Inflammatory macrophage (primary cell): ENCODE measurements at places on chromosomes 5 and 9.

- DNase-seq: no peak
Observed at GRCh38 chr5:1462358-1462757, 17.1 kb upstream of the SLC6A3 start.

- no peak for DNase-seq
Observed at GRCh38 chr5:112917453-112917995, 4.5 kb downstream of the REEP5 start.

- DNase-seq: no peak
Observed at GRCh38 chr5:78060421-78060820, 234.1 kb downstream of the AP3B1 start.

DNA sequence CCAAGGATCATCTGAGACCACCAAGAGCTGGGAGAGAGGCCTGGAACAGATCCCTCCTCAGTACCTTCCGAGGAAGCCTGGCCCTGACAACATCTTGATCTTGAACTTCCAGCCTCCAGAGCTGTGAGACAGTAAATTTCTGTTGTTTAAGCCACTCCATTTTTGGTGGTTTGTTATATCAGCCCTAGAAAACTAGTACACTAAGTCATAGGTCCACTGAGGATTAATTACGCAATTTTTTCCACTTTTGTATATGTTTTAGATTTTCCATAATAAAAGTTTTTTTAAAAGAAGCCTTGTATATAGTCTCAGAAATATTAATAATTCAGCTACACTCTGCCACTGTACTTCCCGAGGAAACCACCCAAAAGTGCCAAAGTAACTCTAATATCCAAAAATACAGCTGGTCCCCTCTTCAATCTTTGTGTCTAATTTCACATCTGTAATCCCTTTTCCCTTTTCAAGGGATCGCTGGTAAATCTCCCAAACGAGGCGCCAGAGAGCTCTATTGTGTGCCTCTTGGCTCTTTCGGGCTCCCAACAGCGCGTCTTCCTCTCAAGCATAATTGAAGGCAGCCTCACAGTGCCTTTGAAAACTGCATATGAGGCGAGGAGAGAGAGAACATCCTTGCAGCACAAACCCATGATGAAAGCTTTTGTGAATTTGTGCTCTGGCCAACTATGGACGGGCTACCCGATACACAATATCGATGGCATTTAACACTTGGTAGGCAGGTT is 32.7 kb downstream of the PRUNE2 start:
- DNase-seq: no peak

GRCh38 chr9:17611917-17612316 is 33.1 kb downstream of the SH3GL2 start:
- DNase-seq: no peak

DNA sequence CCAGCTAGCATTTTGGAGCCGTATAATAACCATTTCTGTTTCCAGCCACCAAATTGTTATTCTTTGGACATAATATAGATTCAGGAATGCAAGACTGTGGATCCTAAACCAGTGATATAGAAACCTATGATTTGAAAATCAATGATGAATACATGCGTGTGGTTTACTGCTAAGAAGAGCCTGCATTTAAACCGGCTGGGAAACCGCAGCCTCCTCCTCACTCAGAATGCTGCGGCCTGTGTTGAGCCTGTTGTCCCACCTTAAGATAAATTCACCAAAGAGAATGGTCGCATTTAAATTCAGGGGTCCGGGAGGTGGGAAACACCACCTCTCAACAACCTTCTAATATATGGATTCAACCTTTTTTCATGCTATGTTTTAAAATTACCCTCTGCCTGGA is 148.0 kb downstream of the MEF2C start:
- DNase-seq: no peak

DNA sequence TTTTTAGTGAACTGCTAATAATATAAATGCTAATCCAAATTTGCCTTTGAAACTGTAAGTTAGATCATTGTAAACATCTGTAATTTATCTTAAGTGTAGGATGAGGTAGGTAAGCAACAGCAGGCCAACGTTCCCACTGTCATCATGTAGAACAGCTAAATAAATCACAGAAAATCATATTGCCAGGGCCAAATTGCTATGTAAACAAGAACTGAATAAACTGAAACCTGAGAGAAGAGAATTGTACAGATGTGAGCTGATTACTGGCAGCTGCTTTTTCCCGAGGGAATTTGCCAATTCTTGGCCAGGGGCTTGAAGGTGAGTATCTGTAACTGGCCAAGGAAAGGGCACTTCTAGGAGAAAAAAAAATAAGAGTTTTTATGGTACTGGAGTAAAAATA is 97.6 kb downstream of the CDH10 start:
- DNase-seq: no peak

- no peak for DNase-seq
Observed at GRCh38 chr5:59171131-59171530, 588.3 kb downstream of the RAB3C start.

DNA sequence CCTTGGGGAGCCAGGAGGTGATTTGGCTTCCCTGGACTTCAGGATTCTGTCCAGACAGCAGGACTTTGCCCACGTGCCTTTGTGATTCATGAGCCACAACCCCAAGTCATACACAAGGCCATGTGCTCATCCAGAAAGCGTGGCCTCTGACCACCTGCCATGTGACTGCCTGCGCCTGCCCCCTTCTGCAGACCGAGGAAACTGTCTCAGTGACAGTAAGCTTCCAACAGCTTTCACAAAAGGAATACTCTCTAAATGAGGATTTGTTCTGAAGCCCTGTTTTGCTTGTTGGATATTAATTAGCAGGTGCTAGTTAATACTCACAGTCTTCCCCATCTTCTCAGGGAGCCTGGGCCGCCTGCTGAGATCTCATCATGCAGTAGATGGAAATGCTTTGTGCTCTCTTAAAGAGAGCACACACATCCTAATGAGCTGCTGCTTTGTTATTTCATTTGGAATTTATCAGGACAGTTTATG is 36.9 kb upstream of the ANGPTL2 start:
- peak; percentile 52 for DNase-seq

DNA sequence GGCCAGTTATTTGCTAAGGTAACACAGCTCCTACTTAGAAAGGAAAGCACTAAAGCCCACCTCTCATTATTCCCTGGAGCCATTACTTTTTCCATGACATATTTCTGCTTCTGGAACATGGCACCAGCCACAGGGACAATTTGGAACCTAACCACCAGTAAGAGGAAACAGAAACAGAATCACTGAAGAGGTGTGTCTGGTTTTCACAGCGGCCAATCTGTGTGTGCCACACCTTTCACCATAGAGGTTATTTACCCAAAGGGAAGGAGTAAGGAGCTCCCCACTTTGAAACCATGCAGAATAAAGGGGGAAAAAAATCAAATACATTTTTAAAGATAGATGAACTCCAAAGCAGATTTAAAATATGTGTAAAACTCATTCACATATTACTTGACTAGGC is 21.1 kb downstream of the PRUNE2 start:
- DNase-seq: no peak

DNA sequence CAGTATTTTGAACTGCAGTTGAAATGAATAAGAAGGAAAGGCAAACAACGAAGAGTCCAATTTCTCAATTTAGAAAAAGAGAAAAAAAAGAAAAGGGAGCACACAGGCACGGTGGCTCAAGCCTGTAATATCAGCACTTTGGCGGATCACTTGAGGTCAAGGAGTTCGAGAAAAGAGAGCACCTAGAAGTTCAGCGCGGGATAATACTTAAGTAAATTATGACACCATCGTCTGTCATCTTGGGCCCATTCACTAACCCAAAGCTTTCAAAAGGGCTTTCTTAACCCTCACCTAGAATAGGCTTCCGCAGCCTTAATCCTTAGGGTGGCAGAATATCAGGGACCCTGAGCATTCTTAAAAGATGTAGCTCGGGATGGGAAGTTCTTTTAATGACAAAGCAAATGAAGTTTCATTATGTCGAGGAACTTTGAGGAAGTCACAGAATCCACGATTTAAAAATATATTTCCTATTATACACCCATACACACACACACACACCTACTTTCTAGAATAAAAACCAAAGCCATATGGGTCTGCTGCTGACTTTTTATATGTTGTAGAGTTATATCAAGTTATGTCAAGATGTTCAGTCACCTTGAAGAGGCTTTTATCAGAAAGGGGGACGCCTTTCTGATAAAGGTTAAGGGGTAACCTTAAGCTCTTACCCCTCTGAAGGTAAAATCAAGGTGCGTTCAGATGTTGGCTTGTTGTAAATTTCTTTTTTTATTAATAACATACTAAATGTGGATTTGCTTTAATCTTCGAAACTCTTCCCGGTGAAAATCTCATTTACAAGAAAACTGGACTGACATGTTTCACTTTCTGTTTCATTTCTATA is 602 bp upstream of the CD274 start:
- peak; percentile 42 for DNase-seq

GRCh38 chr5:75053054-75053303 is 621 bp upstream of the GCNT4 start:
- DNase-seq: no peak

DNA sequence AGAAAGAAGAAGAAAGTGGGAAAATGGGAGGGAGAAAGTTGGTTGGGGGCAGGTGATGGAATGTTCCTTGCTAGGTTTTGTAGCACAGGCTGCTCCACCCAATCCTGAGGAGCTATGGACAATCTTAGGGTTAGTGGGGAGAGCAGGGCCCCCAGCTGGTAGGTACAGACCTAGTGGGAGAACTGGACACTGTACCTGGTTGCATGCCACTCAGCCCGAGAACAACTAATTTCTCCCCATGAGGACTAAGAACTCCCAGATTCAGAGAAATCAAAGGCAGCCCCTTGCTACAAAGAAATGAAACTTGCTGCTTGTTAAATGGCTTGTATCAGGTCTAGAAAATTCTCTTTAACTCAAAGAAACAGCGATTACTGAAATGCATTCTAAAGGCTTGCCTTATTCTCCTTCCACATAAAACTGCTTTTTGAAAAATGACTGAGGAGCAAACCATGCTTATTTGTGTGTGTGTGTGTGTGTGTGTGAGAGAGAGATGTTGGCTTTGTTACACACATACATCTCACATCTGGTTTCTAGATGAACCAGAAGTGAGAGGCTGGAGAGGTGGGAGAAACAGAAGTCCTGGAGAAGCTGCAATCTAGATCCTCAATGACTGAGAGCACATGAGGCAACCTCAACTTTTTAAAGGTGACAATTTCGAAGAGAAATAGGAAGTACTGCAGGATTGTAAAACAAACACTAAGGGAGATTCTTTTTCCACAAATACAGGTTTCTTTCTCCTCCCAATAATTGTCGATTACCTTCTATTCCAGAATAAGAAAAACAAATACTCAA is 28.9 kb downstream of the FYB1 start:
- peak; percentile 79 for DNase-seq

GRCh38 chr5:175819090-175819425 is 52.3 kb upstream of the CPLX2 start:
- no peak for DNase-seq

DNA sequence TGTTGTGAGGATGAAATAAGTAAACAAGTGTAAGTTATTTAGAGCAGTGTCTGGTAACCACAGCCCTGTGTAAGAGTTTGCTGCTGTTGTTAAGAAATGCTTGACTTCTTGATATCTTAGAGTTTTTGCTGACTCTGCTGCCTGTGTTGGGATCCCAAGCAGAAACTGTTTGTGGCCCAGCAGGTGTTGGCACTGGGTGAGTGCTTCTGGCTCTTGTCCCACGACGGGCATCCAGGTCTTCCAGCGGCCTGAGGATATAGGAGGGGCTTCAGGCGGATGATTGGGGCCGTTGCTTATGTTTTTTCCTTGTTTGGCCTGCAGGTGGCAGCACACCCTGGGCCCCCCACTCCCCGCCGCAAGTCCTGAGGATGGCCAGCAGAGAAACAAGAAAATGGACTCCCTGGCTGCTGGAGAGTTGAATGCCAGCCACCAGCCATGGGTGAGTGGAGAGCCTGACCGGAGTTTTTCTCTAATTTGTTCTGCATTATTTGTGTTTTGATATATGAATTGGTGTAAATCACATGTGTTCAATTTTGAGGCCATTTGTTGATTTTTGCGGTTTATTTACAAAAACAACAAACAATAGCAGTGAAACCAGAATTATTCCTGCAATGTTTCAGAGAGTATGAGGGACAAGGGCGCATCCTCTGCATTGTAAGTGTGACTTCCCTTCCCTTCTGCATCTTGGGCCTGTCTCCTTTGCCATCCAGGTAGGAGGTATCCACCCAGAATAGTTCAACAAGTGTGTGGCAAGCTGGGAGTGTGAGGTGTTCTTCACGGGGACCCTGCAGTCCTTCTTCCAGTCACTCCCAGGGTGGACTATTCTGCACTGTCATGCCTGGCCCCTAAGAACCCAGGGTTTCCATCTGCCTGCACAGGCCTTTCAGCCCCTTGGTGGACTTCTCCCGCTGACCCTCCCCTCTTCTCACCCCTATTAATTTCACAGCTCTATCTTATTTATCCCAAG is 50.3 kb downstream of the SLC22A5 start:
- peak; percentile 72 for DNase-seq

DNA sequence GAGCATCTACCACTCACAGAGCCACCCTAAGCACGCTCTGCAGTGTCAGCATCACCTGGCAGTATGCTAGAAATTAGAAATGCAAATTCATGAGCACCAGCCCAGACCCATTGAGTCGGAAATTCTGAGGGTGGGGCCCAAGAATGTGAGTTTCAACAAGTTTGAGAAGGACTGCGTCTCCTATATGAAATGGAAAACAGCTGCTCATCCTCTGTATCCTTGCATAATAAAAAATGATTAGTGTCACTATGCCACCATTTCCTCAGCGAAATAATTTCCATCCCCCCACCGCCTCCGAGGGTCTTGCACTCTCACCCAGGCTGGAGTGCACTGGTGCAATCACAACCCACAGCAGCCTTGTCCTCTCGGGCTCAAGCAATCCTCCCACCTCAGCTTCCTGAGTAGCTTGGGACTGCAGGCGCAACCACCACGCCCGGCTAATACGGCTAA is 1.3 kb upstream of the IQGAP2 start:
- DNase-seq: peak; percentile 90

GRCh38 chr5:64864171-64864570 is 95.4 kb downstream of the CWC27 start:
- no peak for DNase-seq

- no peak for DNase-seq
Observed at GRCh38 chr5:100860407-100860806, 42.7 kb downstream of the ST8SIA4 start.

GRCh38 chr9:125262294-125262991 is 817 bp downstream of the GAPVD1 start:
- DNase-seq: no peak

GRCh38 chr5:179824745-179825112 is 4.0 kb downstream of the SQSTM1 start:
- DNase-seq: no peak

GRCh38 chr5:173793648-173794548 is 94.3 kb upstream of the CPEB4 start:
- no peak for DNase-seq

DNA sequence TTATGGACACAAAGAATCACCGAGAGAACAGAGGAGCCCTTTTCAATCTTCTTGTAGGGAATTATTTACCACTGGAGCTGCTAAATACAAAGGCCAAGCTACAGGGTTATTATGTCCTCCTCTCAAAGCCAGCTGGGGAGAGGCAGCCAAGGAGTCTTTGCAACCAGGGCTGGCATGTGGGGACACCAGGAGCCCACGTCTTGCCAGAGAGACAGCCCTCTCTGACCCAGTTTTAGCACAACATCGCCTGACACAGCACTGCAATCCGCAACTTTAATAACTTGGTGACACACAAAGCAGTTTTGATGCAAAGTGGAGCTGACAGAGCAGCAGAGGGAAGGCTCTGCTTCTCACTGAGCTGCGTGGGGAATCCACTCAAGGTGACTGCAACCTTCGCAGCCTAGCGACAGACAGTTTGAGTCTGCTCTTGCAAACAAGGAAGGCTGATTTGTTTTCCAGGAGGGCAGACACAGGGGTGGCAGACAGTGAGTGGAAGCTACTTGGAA is 33.6 kb downstream of the TLR4 start:
- DNase-seq: no peak
